ENCODE measurements at places on chromosomes 13 and 19.

DNA sequence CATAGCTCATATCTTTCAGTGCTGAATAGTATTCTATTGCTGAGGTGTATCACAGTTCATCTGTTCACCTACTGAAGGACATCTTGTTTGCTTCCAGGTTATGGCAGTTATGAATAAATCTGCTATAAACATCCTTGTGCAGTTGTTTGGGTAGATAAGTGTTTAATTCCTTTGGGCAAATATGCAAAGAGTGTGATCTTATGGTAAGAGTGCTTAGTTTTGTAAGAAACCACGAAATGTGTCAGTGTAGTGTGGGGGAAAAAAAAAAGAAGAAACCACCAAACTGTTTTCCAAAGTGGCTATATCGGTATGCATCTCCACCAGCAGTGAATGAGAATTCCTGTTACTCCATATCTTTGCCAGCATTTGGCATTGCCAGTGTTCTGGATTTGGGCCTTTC lies 93.3 kb downstream of the PIBF1 start:
- DNase-seq: no peak

DNA sequence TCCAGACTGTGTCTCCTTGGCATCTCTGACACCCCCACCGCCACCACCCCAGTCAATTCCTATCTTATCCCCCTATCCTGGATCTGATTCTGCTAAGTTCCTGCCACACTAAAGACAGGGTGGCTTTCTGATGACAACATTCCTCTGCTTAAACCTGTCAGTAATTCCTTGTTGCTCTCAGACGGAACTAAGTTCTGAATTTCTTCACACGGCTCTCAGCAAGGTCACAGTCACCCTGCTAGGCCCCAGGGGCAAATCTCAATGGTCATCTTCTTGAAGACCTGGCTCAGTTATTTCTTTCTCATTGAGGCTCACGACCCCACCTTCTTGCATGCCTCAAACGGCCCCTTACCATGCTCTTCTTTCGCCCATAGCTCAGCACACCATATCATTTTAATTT lies 7.6 kb downstream of the ALOX5AP start:
- DNase-seq: no peak

DNA sequence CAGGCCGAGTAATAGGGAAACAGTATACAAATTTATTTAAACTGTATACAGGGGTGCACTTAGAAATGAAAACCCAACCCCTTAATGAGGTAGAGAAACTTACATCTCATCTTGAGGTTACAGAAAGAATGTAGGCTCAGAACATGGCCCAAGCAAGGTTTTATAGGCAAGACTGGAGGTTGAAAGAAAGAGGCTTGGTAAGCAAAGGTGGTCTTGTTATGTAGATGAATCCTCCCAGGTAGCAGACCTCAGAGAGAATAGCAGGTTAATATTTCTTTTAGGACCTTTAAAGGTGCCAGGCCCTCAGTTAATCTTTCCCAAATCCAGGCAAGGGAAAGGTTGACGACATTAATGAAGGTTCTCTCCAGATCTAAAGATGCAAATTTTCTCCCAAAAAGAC lies 1466.8 kb upstream of the PRR20A start:
- DNase-seq: no peak

DNA sequence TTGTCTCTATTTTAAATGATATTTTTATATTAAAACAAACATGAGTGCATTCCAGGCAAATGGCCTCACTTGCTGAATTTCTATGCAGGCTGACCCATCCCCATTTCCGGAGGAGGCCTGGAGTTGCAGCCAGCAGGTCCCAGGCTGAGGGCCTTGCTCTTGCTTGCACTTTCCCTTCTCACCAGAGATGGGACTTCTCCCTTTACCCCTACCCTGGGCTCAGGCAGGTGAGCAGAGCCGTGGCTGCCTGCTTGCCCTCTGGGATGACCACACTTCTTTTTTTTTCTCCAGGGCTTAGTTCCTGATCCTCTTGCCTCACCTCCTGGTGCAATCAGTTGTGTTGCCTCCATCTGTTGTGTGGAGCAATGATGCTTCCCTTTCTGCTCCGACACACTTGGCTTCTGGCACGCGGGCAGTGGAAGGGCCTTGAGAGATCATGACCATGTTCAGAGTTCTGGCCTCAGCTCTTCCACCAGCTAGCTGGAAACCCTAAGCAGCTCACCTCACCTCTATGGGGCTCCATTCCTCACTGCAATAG lies 11.1 kb upstream of the OLFM4 start:
- DNase-seq: no peak

GRCh38 chr19:14450168-14450874 lies 17.2 kb downstream of the PKN1 start:
- peak; percentile 81 for DNase-seq

DNA sequence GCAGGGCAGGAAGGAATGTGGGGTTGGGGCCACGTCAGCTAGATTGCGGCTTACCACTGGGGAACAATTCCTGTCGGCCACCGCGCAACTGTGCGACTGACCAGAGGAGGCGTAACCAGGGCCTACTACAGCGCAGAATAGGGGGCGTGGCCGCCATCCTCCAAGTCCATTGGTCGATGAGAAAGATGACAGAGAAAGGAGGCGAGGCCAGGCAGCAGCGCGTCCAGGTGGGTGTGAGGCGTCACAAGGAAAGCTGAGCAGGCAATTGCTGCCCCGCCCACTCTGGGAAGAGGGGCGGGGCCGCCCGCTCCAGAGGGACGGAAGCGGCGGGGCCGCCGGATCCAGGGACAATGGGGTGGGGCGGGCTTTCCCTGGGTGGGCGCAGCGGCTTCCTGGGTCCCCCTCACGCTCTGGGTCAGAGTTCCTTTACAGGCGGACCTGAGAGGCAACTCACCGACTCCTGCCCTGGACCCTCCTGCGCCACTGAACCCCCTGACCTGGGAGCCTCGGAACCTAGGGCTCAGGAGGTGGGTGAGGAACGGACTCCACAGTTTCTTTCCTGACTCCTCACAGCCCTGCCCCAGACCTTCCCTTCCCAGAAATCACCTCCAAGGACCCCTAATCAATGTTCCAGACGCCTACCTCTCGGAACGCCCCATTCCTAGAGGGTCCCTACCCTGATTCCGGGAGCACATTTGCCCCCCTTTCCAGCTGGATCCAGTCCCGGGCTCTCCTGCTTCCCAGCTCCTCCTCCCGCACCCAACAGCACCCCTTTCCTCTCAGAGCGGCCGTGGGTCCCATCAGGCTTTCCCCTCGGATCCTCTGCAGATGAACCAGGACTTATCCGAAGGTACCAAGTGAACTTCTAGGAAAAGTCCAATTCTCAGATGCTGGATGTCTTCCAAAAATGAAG lies 101.5 kb upstream of the ZNF492 start:
- DNase-seq: no peak

GRCh38 chr13:43647471-43647870 lies 139.3 kb downstream of the ENOX1 start:
- no peak for DNase-seq

- no peak for DNase-seq
Measured at GRCh38 chr19:47512183-47512947, 2.5 kb downstream of the NAPA start.

GRCh38 chr13:86464193-86464592 lies 665.0 kb upstream of the SLITRK6 start:
- no peak for DNase-seq

DNA sequence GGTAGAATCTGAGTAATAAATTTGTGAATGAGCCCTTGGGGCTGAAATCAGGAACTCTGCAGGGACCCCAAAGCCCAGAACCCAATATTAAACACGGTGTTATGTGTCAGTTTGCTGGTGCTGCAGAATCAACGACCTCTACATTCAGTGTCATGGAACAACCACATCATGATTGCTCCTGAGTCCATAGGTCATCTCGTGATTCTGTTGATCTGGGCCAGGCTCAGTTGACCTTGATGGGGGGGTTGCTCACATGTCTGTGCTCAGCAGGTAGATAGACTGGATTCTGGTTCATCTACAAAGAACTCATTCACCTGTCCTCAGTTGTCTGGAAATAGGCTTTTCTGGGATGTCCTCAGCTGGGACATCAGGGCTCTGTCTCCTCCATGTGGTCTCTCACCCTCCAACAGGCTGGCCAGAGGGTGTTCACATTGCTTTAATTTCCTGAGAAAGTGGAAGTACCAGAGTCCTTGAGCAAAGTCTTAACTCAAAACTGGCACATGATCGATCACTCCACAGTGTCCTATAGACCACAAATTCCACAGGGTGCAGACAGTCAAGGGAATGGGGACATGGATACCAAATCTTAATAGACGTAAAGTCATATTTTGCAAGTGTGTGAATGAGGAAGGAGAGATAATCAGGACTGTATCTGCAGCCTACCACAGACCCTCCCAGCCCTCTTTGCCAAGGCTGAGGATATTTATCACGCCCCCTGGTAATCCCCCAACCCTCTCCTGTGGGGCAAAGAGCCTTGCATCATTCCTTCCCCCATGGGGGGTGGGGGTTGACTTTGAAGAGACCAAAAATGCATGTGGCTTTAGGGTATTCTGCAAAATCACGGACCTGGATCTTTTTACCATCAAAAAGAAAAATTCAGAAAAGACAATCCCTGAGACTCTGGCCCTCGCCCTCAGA lies 39.3 kb upstream of the IGFL1 start:
- DNase-seq: no peak

GRCh38 chr19:953445-954271 lies 27.8 kb downstream of the ARID3A start:
- DNase-seq: no peak

GRCh38 chr19:46935066-46935663 lies 74.4 kb downstream of the ARHGAP35 start:
- DNase-seq: no peak

GRCh38 chr19:54123682-54124081 lies 8.1 kb downstream of the PRPF31 start:
- DNase-seq: no peak

GRCh38 chr13:92802776-92803175 lies 423.8 kb upstream of the GPC6 start:
- DNase-seq: no peak

DNA sequence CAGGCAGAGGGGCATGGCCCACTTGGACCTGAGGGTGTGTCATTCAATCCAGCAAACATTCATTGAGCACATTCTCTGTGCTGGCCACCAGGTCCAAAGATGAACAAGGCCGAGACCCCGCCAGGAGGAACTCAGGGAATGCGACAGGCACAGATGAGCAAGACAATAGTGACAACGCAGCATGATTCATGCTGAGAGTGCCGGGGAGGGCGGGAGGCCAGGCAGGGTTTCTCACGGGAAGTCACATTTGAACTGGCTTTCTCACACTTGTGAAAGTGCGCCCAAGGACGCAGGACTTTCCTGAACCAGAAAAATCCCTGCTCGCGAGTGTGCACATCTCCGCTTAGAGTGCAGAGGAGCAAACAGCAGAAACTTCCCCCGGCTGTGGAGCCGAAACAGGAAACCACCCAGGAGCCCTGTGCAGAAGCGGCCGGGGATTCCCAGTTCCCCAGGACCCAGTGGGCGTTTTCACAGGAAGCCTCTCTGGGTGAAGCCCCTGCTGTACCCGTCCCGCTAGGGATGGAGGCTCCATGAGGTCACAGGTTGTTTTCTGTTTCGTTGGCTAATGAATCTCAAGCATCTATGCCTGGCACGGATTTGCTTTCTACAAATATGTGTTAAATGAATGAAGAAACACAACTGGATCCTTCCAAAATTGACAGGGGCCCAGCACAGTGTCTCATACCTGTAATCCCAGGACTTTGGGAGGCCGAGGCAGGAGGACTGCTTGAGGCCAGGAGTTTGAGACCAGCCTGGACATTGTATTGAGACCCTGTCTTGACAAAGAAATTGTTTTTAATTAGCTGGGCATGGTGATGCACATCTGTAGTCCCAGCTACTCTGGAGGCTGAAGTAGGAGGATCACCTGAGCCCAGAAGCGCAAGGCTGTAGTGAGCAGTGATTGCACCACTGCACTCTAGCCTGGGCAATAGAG lies 68.4 kb upstream of the TM9SF2 start:
- peak; percentile 93 for DNase-seq

GRCh38 chr13:76620036-76620435 lies 266.2 kb downstream of the KCTD12 start:
- no peak for DNase-seq

GRCh38 chr13:44662515-44662914 lies 86.4 kb upstream of the TSC22D1 start:
- DNase-seq: no peak

- DNase-seq: peak; percentile 29
Measured at GRCh38 chr19:17671906-17672305, 16.2 kb downstream of the UNC13A start.

- no peak for DNase-seq
Measured at GRCh38 chr19:37983153-37983552, 76.1 kb downstream of the SIPA1L3 start.

All from stimulated activated naive CD8-positive, alpha-beta T cell treated with anti-CD3 and anti-CD28 coated beads, Interleukin-15, Interleukin-2, amounts not matched to agents 100 U/mL and 50 U/mL, for 24 hours (primary cell).